ENCODE measurements at places on chromosomes 2 and 18.
A peak's percentile ranks its signal among the peaks of the same experiment; 100 is the strongest.

- DNase-seq = no peak
Observed at GRCh38 chr2:16664052-16664731, 1.4 kb downstream of the CYRIA start.

DNA sequence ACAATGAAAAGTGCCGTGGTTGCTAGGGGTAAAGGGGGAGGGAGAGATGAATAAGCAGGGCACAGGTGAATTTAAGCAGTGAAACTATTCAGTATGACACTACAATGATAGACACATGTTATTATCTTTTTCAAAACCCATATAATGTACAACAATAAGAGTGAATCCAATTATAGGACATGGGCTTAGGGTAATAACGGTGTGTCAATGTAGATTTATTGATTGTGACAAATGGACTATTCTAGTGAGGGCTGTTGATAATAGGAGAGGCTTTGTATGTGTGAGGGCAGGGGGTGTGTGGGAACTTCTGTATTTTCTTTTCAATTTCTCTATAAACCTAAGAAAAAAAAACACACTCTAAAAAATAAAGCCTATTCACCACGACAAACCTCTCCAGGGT, 223.8 kb downstream of the RIT2 start:
- DNase-seq = no peak

DNA sequence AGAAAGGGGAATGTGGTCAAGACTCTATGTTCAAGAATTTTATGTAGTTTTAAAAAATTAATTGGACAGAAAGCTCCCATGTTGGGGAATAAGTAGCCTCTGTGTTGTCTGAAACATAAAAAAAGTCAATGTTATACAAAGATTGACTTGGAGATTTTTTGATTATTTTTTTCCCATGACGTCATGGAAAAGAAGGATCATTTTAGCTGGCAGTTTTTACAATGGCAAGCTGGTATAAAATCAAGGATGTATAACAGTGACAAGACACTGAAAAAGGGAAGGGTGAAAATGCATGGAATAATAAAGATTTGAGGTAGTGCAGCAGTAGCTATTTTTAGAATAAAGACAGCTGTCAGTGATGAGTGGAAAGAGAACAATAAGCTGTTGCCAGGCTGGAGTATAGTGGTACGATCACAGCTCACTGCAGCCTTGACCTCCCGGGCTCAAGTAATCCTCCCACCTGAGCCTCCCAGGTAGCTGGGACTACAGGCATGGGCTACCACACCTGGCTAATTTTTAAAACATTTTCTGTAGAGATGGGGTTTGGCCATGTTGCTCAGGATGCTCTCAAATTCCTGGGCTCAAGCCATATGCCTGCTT, 9.2 kb downstream of the SLC39A10 start:
- no peak for DNase-seq

DNA sequence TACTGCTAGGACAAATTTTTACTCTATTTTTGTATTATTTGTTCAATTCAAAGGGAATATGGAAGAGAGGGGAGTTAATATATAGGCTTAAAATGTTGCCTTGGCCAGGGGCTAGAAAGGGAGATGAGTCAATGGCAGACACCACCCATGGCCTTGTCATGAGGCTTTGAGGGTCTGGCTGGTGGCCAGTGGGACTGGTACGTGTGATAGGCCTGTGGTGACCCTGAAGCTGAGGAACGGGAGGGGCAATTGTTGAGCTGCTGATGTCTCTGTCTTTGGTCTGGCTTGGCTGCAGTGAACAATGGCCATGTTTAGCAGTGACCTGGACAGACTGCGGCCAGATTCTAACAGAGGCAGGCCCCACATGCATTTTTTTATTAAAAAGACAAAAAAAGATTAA, 18.5 kb downstream of the GKN1 start:
- DNase-seq = no peak

- no peak for DNase-seq
Observed at GRCh38 chr2:234580686-234581085, 83.8 kb upstream of the ARL4C start.

DNA sequence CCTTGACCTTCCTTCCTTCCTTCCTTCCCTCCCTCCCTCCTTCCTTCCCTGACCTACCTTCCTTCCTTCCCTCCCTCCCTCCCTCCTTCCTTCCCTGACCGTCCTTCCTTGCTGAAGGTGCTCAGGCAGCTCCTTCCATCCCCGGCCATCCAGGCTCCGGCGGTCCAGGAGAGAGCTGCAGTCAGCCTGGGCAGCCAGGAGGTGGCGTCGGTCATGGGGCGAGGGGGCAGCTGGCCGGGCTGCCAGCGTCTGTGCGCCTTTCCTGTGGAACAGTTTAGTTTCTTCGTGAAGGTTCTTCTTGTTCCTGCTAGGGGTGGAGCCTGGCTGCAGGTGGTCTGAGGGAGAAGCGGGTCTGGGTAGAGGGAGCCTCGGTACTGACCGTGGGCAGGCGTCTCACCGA, 15.7 kb downstream of the GPR35 start:
- DNase-seq = no peak

DNA sequence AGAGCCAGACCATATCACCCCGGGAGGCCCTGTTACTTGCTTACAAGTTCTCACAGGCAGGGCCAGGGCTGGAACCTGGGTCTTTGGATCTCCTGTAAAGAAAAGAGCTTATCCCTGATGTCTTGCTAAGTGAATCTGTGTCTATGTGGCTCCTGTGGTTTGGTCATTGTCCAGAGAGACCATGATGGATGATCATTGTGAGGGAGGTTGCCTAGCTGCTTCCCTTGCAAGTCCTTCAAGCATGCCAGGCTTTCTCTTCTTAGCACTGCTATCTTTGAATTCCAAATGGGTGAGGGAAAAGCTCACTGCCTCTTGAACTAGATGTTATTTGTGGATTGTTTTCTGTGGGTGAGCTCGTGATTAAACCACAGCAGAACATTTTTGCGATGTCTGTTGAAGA, 151.6 kb downstream of the FSHR start:
- DNase-seq = no peak

DNA sequence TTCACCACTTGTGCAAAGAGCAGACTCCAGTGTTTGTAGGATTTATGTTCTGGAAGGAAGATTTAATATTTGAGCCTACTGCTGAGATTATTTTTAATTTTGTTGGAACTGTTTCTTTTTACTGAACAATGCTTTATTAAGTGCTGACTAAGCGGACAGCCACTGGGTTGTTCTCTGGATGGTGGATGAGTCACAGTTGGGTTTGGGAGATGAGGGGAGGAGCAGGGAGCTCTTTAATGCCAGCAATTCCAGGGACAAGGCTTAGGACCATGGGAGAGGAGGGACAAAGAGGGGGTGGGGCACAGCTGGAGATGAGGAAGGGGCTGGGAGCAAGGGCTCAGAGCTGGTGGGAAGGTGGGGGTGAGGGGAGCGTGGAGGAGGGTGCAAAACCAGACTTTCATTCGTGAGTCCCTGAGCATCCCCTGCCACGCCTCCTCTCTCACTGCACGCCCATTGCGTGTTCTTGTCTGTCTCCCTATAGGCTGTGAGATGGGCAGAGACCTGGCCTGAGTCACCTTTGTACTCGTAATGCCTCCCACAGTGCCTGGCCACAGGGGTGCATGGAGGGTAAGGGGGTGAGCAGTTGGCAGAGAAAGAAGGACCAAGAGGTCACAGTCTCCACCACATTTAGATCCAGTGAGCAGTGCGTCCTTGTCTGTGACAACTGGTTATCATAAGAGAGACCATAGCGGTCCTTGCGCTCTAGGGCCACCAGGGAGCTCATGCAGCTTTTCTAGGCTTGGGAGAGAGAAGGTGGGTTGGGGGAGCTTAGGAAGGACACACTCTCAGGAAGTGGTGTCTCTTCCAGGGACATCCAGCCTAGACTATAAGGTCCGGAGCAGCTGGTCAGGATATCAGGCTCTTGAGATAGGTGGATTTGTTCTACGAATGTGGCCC, 18.4 kb downstream of the SLC4A3 start:
- DNase-seq = no peak

- no peak for DNase-seq
Observed at GRCh38 chr2:18106841-18107240, 228.4 kb downstream of the KCNS3 start.

DNA sequence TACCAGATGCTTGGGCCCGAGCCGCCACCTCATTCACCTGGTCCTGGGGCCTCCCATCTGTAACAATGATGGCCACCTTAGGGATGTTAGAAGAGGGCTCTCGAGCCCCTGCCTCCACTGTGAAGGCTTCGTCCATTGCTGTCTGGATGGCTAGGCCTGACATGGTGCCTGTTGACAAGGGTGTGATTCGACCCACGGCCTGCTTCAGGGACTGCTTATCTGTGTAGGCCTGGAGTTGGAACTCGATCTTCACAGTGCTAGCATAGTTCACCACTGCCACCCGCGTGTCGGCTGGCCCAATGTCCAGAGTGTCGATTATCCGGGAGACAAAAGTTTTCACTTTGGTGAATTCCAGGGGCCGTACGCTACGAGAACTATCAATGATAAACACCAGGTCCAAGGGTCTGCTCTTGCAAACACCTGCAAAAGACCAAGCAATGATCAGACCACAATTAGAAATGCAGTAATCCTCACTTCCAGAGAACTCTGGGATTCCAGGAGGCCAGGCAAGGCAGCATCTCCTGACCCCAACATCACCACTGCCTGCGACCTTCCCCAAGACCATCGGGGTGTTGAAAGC, 6.5 kb downstream of the MATN3 start:
- DNase-seq = no peak

GRCh38 chr2:186575302-186575701, 14.6 kb upstream of the ITGAV start:
- DNase-seq = no peak

DNA sequence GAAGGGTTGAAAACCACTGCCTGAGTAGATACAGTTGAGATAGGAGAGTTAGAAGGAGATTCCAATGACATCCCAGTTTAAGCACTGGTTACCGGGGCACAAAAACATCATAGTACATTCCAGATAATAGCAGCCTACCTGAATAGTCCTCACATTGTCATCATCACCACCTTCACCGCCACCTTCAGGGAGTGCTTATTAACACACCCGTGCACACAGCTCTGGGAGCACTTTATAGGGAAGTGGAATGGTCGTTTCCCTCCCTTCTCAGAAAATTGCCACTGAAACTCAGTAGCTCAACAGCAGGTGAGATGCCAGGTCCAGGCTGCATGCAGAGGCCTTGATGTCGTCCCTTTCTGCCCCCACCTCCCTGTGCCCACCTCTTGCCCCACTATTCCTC, 8.2 kb downstream of the SERPINB7 start:
- no peak for DNase-seq

- no peak for DNase-seq
Observed at GRCh38 chr2:38498045-38498481, 104.7 kb downstream of the HNRNPLL start.

DNA sequence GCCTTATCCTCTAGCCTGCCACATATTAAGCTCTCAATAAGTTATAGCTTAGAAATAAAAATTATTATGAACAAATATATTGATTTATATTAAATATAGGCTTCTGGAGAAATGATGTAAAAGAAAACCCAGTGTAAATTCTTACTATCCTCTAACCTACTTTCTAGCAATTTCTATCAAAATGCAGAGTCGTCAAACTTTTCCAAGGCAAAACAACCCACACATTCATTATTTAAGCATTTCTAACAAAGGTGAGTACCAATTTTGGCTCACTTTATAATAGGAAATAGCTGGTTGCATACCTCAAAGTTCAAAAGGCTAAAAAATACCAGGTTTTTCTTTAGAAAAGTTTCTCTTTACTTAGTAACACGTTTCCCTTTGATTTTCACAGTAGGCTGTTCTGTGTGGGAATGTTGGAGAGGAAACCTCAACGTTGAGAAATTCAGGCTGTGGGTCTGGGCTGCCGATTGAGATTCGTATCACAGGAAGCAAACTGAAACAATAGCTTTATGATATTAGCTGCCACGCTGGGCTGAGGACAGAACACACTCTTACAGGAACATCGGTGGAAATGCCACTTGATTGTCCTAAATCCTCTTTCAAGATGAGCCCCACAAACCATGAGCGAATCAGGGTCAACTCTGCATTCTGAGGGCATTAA, 53.0 kb downstream of the EPAS1 start:
- no peak for DNase-seq

DNA sequence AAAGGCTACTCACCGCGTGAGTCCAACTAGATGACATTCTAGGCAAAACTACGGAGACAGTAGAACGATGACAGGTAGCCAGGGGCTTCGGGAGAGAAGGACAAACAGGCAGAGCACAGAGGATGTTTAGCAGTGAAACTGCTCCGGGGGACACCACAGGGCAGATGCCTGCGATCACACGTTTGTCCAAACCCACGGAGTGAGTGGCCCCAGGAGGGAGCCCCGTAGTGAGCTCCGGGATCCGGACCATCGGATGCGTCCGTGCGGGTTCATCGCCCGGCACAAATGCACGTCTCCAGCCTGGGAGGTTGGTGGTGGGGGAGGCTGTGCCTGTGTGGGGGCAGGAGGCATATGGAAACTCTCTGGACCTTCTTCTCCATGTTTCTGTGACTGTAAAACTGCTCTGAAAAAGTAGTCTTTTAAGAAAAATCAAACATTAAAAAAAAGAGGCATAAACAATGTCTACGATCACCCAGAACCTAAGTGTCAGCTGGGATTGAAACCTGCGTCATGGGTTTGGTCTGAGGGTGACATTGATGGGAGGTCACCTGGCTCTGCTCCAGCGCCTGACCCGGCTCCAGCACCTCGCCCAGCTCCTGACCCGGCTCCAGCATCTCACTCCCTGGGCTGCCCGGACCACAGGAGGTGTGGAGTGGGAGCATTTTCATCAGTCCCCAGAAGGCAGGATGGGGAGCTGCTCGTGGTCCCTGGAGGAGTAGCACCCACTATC, 83.0 kb upstream of the CTDP1 start:
- DNase-seq = no peak

- DNase-seq = no peak
Observed at GRCh38 chr2:9578467-9579235, 23.0 kb upstream of the ADAM17 start.

DNA sequence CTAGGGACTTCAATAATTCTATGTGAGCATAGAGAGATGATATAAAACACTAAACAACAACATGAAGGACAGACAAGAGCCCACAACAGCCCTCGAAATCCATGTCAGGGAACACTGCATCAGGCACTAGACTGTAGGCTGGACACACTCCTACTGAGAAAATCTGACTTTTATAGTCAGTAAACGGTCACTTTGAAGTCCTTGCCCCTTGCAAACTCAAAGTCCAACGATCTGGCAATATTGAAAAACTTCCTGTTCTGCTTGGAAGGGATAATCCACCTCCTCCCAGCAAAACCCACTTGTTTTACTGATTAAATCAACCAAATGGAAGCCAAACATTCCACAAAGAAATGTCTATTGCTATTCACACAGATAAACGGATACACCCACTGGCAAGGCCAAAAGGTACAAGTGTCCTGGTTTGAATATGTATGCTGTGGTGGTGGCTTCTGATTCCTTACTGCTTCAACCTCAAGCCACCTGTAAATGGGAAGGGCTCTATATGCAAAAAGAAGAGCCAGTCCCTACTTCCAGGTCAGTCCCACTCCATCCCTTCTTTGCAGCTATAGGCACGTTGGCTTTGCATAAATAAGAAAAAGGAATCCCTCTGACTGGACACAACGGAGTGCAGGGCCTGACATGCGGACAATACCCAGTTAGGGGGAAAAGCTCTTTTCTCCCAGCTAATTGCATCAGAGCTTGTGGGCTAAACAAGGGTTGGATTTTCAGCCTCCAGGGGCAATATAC, 56.6 kb downstream of the STK39 start:
- no peak for DNase-seq

GRCh38 chr18:10023853-10024570, 110.2 kb downstream of the VAPA start:
- DNase-seq = no peak

GRCh38 chr2:159750873-159751272, 38.6 kb downstream of the MARCHF7 start:
- no peak for DNase-seq

- no peak for DNase-seq
Observed at GRCh38 chr18:46386788-46387187, 270.2 kb downstream of the LOXHD1 start.

GRCh38 chr2:86038291-86039081, 67.2 kb downstream of the POLR1A start:
- DNase-seq = peak; percentile 60

Data from activated CD8-positive, alpha-beta memory T cell treated with anti-CD3 and anti-CD28 coated beads for 1 hour (primary cell).